ENCODE measurements at places on chromosomes 5 and 9.

- DNase-seq, result no peak
Observed at GRCh38 chr5:103434057-103434456, 128.5 kb downstream of the NUDT12 start.

DNA sequence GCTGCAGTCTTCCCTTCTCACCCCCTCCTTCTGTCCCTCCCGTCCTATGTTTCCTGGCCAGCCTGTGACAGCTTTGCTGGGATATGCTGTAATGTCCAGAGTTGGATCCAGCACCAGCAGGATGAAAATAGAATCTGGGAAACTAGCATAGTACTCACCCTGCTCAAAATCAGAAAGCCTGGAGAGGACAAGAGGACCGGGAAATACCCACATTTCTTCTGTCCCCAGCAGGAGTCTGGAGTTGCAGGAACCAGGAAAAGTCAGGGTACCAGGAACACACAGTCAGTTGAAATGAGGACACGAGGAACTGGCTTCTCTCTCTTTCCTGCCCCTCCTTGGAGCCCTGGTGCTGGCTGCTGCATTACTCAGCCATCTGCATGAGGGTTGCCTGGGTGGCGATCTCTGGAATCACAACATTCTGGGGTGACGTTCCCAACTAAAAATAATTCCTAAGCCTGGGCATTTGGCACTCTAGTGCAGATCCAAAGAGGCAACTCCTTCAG, 59.6 kb upstream of the NFIL3 start:
- DNase-seq, result no peak

DNA sequence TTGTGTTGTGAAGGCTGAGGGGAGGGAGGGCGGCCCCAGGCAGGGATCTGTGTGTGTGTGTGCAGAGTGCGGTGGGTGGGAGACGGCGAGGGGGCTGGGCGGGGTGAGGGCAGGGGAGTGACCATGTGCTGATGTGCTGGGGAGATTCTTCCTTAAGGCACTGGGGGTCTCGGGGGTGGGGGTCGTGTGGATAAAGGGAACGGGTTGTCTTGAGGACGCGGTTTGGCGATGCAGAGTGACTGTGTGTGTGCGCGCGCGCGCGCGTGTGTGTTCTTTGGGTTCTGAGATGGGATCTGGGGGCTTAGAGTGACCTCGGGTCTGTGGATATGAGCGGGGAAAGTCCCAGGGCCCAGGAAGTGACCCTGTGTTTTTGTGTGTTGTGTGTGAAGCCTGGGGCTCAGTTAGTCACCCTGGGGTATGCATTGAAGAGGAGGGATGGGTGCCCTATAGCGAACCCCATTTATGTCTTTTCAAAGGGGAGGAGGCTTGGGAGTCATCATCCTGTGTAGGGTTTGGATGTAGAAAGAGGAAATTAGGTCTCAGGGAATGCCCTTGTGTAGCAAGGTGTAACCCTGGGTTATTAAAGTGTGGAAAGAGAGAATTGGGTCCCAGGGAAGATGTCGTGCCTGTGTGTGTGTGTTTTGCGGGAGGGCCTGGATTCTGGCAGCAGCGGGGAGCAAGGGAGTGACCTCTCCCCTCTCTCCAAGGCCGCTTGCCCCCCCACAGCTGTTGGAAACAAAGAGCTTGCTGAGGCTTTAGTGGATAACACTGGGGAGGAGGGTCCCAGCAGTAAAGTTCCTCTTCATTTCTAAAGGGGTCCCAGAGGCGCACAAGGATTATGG, 1.4 kb downstream of the TMEFF1 start:
- no peak for DNase-seq

- no peak for DNase-seq
Observed at GRCh38 chr5:137441476-137441875, 57.6 kb downstream of the SPOCK1 start.

GRCh38 chr9:135692410-135692809, 6.9 kb downstream of the SOHLH1 start:
- no peak for DNase-seq

GRCh38 chr9:88198341-88198807, 60.1 kb upstream of the SPATA31C2 start:
- no peak for DNase-seq

DNA sequence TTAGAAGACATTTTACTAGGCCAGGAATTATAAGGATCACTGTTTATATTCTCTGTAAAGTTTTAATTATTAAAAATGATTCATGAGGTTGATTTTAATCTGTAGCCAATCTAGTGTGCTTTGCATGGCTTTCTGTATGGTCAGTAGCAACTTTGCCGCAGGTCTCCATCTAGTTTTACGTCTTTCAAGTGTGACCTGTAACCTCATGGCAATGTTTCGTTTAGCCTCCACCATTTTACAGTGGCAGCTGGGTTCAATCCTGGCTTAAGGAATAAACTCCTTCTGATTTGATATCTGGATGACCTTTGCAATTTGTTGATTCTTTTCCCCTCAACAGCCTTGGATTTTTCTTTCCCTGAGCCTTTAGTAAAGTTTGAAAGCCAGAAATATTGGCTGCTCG, 434.5 kb upstream of the CDH9 start:
- DNase-seq, result no peak

GRCh38 chr5:72440207-72440638, 67.0 kb downstream of the ZNF366 start:
- DNase-seq, result no peak

GRCh38 chr5:16740811-16741392, 124.1 kb upstream of the RETREG1 start:
- no peak for DNase-seq

- DNase-seq, result no peak
Observed at GRCh38 chr9:8904771-8905515, 1105.4 kb upstream of the DMAC1 start.

GRCh38 chr5:7930011-7930410, 61.1 kb downstream of the MTRR start:
- peak; percentile 9 for DNase-seq

- no peak for DNase-seq
Observed at GRCh38 chr5:169703813-169704212, 66.7 kb downstream of the DOCK2 start.

- DNase-seq, result no peak
Observed at GRCh38 chr5:43774881-43775399, 172.0 kb downstream of the NNT start.

DNA sequence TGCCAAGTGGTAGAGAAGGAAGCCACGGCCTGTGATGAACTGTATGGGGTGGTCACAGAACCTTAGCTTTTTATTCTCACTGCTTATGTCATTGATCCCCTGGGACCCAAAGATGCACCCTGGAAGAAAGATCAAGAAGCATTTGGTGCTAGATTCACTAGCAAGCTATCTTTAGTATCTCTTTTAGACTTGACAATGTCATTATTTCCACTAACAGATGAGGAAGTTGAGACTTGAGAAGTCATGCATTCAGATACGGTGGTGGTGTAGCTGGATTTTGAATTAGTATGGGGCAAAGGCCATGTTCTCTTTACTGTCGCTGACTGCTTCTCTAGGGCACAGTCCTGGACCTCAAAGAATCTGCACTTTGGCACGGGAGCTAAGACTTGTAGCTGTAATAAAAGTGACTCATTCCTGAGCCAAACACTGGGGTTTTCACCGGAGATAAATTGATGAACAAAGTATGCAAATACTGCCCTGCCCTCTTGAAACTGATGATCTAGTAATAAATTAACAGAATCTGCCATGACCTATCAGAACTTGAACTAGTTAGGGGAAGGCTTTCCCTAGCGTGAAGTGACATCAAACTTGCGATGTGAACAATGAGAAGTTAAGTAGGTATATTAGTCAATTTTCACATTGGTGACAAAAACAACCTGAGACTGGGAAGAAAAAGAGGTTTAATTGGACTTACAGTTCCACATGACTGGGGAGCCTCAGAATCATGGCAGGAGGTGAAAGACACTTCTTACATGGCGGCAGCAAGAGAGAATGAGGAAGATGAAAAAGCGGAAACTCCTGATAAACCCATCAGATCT, 5.4 kb downstream of the GDA start:
- no peak for DNase-seq

DNA sequence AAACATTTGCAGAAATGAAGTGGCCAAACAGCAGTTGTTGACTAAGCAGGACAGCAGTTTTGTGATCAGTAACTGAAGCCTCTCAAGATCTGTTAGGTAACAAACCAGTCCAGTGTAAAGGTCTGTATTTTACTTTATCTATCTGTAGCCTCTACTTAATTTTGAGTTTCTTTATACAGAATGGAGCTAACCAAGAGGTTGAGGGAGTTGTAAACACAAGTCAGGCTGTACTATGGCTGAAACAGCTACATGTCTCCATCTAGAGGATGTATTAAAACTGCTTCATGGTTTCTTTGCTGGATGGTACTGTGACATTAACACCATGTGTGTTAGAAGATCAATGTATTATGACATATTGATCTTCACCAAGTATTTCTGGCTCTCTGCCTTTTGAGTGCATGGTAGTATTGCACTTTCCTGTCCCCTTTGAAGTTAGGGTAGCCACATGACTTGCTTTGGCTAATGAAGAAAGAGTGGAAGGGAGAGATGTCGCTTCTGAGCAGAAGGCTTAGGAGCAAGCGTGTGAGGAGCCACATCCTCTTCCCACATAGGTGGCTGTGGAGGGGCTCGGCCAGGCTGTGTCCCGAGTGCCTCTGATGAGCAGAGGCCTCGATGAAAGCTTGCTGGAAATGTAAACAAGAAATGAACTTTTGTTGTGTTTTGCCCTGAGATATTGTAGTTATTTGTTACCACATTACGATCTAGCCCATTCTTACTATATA, 105.6 kb upstream of the PCA3 start:
- no peak for DNase-seq

DNA sequence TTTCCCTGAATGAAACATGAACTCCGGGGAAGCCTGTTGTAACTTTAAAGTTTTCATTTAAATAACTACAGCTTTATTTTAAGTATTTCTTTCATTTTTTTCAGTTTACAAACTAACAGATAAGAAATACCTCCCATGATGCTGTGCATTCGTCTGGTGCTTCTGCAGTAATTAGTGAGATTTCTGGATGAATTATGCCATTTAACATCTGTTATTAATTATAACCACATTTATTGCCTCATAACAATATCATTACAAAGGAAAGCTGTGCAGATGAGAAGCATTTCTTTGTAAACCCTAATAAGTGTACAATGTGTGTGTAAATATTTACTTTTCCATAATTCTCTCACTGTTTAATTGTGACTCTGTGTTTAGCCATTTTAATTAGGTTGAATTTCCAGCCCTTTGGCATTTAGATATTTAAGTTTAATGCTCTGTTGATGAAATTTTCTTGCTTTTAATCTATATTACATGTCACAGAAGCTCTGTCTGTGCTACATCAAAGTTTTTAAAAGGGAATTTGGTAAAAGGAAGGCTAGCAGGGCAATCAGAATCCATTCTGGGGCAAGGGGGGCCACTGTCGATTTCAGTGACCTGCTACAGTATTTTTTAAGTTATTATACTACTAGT, 418.0 kb downstream of the SPATA31D1 start:
- no peak for DNase-seq

DNA sequence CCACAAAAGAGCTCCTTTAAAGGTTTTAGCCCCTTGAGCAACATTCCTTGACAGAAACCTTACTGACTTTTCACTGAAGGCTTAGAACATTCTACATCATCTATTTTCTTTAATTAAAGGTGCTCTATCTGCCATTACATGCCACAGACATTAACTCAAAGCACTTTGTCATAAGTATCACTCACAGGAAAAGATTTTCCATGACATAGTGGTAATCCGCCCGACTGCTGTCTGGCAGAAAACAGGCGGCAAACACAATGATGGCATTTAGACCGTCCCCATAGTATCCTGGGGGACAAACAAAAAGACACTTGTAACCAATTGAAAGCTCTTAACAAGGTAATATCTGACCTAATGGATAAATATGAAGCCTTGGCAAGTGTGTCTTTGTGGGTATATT, 126.2 kb upstream of the PCA3 start:
- no peak for DNase-seq
